ENCODE measurements at places on chromosomes 4 and X.

DNA sequence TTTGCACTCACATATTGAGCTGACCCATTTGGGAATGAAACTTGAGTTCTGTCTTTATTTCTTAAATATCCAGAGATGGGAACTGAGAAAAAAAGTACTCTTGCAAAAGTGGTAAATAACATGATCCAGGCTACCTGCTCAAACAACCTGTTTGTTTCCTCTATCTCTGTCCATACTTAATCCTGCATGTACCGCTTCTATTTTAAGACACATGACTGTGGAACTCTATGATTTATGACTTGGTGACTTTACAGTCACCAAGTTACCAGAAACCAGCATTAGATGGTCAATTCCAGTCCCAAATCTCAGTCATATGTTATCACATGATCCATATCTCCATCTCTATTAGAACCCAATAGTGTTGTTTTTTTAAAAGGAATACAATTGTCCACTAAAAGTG lies 606.7 kb downstream of the EPHA5 start:
- DNase-seq, result no peak

- no peak for DNase-seq
Measured at GRCh38 chr4:40924096-40924792, 174.5 kb downstream of the NSUN7 start.

- DNase-seq, result no peak
Measured at GRCh38 chrX:74636749-74637314, 22.4 kb upstream of the RLIM start.

- no peak for DNase-seq
Measured at GRCh38 chrX:97482666-97483300, 599.1 kb downstream of the RPA4 start.

- no peak for DNase-seq
Measured at GRCh38 chr4:5888222-5889001, 4.5 kb downstream of the CRMP1 start.

DNA sequence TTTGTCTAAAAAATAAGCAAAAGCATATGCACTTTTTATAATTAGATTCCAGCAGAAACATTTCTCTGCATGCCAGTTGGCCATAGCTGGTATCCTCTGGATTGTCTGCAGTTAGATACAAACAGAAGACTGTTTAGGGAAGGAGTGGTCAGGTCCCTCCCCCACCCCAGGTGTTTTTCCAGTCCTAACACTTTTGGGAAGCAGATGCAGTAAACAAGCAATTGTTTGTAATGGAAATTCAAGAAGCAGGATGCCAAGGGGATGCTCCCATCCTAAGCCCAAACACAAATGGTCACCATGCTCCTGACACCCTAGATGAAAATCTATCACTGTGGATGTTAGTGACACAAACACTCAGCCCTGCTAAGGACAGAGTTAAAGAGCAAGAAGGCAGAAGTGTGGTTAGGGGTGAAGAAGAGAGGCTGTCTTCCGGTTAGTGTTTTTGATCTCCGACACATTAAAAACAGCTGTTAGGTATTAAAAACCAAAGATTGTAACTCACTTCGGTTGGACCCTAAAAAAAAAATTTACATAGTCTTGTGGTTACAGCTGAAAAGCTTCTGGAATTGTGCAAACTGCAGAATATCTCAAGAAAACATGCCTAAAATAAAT lies 7.9 kb downstream of the LEF1 start:
- DNase-seq, result no peak

DNA sequence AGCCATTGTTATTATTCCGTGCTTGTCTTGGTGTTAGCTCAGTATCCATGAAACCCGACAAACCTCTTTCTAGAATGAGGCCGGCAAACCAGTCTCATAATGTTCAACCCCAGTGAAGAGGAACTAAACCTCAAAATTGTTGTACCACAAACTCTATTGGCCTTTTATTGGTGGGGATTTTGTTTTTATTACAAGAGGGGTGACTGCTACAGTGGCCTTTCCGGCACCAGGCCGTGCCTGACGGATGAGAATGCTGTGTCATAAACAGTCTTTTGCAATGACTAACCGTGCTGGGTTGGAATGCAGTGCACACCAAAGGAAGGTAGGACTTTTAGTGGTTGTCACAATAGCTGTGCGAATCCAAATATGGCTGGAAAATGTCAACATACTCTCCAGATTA lies 60.8 kb downstream of the SHROOM2 start:
- DNase-seq, result no peak

GRCh38 chr4:77393996-77394395 lies 211.6 kb upstream of the CXCL13 start:
- no peak for DNase-seq

DNA sequence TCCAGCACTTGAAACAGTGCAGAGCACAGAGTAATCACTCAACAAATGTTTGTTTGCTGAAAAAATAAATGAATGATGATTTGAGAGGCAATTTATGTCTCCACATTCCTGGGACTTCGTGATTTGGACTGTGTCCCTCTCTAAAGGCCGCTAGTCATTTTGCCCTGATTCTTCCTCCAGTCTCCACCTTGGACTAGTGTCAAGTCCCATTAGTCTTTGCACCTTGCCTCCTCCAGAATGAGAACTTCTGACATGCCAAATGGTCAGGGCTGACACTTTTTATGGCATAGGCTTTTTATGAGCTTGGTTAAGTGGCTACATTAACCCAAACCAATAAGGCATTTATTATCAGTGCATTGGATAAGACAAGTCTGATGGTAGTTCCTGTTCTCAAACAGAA lies 65.1 kb upstream of the POF1B start:
- DNase-seq, result no peak

GRCh38 chr4:12439633-12440305 lies 1011.1 kb upstream of the HS3ST1 start:
- DNase-seq, result no peak

GRCh38 chrX:99719140-99719539 lies 690.9 kb downstream of the PCDH19 start:
- no peak for DNase-seq

- no peak for DNase-seq
Measured at GRCh38 chr4:124768596-124769365, 56.2 kb upstream of the ANKRD50 start.

- no peak for DNase-seq
Measured at GRCh38 chr4:87785731-87786509, 13.4 kb upstream of the IBSP start.

DNA sequence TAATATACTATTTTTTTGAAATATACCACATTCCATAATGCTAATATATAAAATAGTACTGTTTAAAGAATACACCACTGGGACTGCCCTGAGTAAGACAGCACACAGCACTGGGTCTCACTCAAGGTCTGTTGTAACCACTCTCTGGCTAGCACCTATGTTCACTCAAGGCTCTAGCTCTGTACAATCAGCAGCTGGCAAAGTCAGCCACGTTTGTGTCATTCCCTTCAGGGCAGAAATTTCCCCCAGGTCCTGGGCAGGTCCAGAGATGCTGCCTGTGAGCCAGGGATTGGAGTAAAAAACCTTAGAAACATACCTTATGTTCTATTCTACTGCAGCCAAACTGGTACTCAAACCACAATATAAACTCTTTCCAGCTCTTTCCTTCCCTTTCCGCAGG lies 1160.2 kb upstream of the ADGRL3 start:
- no peak for DNase-seq

DNA sequence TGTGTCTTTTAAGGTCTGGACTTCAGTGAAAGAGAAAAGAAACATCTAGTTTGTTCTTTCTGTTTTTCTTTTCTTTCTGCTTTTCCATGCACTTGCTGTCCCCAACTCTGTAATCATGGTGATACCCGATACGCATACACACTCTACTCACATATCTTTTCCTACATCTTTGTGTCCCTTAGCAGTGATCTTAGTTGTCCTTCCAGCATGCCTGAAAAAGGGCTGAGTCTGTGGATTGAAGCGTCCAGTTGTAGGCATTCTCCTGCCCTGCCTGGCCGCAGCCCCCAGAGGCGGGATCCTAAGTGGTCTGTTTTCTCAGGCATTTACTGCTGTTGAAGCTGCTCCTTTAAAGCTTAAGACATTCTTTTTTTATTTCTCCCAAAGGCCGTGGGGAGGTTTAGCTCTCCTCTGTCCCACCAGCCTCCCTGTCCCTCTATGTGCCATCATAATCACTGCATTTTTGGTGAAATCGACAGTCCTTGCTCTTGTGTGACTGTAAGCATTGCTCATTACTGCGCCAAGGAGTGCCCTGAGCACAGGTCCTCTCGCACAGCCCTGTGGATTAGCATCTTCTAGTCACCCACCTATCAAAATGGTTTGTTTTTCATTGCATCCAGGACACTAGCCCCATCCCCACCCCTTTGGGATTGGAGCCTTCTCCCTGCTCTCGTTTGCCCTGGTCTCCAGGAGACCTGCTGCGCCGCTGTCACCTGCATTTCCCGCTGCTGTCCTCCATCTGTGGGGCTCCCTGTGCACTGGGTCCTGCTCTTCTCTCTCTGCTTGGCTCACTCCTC lies 4.4 kb downstream of the RGS12 start:
- DNase-seq, result no peak

- no peak for DNase-seq
Measured at GRCh38 chr4:124253080-124253479, 459.5 kb downstream of the ANKRD50 start.

DNA sequence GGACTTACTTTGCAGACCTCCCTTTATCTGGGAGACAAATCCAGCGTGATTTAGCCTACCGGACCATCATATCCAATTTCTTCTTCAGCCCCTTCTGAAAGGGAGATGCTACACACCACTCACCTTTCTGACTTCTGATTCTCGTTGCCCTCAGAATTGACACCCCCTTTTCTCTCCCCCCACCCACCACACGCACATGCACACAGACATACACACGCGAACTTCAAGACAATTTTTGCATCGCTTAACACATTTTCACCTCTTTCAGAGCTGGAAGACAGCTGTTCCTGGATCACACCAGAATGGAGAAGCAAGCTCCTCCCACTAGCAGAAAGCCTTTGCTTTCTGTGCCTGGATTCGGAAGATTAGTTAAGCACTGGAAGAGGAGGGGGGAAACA lies 1.0 kb upstream of the SNCA start:
- no peak for DNase-seq

- no peak for DNase-seq
Measured at GRCh38 chrX:17067534-17067933, 121.1 kb downstream of the REPS2 start.

- no peak for DNase-seq
Measured at GRCh38 chrX:47311932-47312774, 58.2 kb upstream of the ZNF157 start.

DNA sequence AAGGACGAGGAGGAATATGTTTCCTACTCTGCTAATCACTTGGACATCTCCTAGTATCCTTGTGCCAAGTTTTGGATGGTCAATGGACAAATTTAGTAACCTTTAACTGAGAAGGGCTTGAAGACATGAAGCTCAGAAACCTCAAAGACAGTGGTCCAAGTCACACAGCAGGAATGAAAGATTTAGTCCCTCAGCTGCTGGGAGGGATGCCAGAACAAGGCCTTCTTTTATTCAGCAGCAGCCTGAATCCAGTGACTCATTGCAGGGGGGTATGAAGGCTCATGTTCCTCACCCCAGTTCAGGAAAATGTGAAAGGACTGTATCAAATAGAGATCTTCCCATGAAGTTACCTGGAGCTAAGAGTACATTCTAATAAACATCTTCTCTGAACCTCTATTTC lies 214.9 kb upstream of the UGT8 start:
- no peak for DNase-seq

- DNase-seq, result no peak
Measured at GRCh38 chr4:158801677-158802076, 32.9 kb downstream of the FNIP2 start.

DNA sequence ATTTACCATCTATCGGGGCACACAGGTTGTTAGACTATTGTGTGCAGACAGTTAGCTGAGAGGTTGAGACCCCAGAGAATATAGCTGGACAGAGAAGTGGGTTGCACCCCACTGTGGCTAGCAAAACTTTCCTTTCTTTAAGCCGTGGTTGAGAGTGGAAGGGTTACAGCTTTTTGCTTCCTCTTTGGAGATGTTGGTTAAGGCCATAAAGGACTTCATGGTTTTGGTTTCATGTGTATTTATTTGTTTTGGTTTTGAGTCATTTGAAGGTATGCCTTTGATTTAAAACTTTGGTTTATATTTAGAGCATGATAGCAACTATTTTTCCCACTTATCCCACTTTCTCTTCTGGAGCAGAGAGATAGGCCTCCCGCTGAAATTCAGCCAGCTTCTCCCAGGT lies 274.3 kb upstream of the IL1RAPL1 start:
- no peak for DNase-seq

DNA sequence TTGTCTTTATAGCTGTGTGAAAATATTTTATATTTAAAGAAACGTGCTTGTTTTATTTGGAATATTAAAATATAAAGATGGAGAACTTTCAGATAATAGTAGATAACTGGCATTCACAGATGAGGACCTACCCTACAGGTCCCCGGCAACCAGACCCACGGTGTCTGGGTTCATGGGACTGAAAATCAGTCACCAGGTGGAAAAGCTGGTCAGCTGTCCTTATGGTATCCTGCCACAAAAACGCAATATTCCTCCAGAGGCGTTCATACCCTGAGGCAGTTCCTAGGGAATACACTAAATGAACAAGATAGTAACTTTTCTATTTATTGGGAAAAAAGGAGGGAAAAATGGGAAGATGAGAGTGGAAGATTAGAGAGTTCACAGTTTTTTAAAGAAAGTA lies 1.2 kb downstream of the TLR6 start:
- no peak for DNase-seq

DNA sequence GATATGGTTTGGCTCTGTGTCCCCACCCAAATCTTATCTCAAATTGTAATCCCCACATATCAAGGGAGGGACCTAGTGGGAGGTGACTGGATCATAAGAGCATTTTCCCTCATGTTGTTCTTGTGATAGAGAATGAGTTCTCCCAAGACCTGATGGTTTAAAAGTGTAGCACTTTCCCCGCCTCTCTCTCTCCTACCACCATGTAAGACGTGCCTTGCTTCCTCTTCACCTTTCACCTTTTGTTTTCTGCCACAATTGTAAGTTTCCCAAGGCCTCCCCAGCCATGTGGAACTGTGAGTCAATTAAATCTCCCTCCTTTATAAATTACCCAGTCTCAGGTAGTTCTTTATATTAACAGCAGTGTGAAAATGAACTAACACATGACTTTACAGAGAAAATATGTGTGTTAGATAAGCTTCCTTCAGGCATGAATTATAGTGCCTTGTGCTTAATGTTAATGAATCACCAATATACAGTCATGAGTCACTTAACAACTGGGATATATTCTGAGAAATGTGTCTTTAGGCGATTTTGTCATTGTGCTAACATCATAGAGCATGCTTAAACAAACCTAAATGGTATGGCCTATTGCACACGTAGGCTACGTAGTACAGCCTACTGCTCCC lies 37.9 kb downstream of the PDGFC start:
- no peak for DNase-seq

- no peak for DNase-seq
Measured at GRCh38 chr4:81790477-81790876, 318.8 kb upstream of the RASGEF1B start.

DNA sequence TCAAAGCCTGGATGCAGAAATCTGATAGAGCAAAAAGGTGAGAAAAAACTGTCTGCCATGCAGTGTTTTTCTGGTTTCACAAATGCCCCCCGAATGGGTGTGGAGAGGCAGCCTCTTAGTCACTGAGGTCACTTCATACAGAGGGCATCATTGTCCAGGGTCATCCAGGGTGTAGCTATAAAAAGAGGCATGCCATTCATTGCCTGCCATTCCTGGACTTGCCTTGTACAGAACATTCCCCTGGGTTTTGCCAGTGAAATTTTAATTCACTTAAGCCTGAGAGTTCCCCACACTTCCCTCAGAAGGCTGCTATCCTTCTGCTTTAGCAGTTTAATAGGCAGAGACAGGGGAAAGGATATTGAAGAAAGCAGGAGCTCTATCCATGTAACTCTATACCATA lies 230.3 kb downstream of the UNC5C start:
- no peak for DNase-seq

- DNase-seq, result peak; percentile 21
Measured at GRCh38 chr4:113435893-113436292, 325.6 kb downstream of the CAMK2D start.

All from urinary bladder (tissue), 4 donors.